ENCODE measurements at places on chromosomes 13 and 19. TPM values are rescaled to one million over a fixed set of nuclear protein-coding genes. Genes with fewer than 3 reads are reported as not detected.
A peak's percentile ranks its signal among the peaks of the same experiment; 100 is the strongest.

GRCh38 chr13:40876020-40876738, 86.8 kb downstream of the SLC25A15 start:
- no peaks in the 10 kb centered on the region for H3K36me3 ChIP-seq
- H3K27me3 ChIP-seq = no peaks in the 10 kb centered on the region
- no peak overlapping the region for H3K27ac ChIP-seq
- H3K4me1 ChIP-seq = no peaks in the 10 kb centered on the region

GRCh38 chr19:407511-408440, 1.2 kb downstream of the C2CD4C start:
- H3K36me3 ChIP-seq = no peaks in the 10 kb centered on the region
- H3K4me1 ChIP-seq = no peaks in the 10 kb centered on the region
- H3K27ac ChIP-seq = no peak overlapping the region
- peaks cover 11% of the 10 kb centered on the region for H3K27me3 ChIP-seq

GRCh38 chr13:113365971-113366588, 2.1 kb upstream of the GRTP1 start:
- H3K4me1 ChIP-seq = no peaks in the 10 kb centered on the region
- no peaks in the 10 kb centered on the region for H3K27me3 ChIP-seq
- H3K4me3 ChIP-seq = no peak overlapping the region
- H3K36me3 ChIP-seq = no peaks in the 10 kb centered on the region

DNA sequence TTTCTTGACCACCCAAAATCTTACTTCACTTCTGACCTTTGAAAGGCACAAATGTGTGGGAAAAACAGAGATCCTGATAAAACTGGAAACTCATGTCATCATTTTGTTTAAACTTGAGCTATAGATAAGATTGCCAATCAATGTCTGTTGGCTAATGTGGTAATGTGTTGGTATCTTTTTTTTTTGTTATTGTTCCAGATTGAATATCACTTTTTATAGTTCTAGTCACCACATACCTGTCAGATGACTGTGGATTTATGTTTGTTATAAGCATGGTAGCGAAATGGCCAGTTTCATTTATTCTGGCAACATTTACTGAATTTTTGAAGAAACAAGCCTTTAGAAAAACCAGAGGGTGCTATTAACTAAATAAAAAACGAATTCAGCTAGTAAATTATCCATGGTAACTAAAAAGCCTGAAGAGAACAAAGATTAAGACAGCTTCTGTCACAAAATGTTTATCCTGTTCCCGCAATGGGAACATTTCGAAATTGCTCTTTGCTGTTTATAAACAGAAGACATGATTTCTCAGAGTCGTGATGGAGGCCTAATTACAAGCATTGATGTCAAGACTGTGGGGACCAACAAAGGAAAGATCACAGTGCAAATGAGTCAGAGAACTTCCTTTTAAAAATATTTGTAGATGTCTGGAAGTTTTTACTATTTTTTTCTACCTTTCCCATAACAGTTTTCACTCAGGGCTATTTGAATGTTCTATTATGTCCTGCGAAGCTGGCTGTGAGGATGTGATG, 82.9 kb upstream of the POSTN start:
- peak overlapping the region; percentile 59 for H3K27ac ChIP-seq
- no peaks in the 10 kb centered on the region for H3K36me3 ChIP-seq
- H3K27me3 ChIP-seq = no peaks in the 10 kb centered on the region
- H3K4me3 ChIP-seq = peak overlapping the region; percentile 32
- peaks cover 11% of the 10 kb centered on the region for H3K4me1 ChIP-seq

DNA sequence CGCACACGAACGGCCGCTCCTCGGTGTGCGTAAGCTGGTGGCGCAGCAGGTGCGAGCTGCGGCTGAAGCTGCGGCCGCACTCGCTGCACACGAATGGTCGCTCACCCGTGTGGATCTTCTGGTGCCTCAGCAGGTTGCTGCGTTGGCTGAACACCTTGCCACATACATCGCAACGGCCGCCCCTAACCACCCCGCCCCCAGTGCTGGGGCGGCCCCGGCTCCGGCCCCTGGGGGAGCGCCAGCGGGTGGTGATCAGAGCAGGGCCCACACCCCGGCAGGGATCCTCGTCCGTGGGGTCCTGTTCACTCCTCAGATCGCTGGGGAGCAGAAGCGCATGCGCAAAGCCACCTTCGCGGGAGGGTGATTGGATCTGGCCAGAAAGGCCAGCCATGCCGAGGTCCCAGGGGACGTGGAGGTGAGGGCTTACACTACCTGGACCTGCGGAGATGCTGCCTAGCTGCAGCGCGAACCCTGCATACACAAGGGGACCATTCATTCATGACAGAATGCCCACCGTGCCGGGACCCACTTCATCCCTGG, 4.7 kb upstream of the UBE2M start:
- no peak overlapping the region for H3K4me3 ChIP-seq
- H3K27ac ChIP-seq = no peak overlapping the region
- peaks cover 10% of the 10 kb centered on the region for H3K36me3 ChIP-seq
- peaks cover 6% of the 10 kb centered on the region for H3K27me3 ChIP-seq
- DNase-seq = peak; percentile 68

GRCh38 chr19:16571283-16571682, 932 bp downstream of the SLC35E1 start:
- peaks cover 48% of the 10 kb centered on the region for H3K36me3 ChIP-seq
- H3K4me1 ChIP-seq = no peaks in the 10 kb centered on the region
- H3K4me3 ChIP-seq = peak overlapping the region; percentile 86
- no peak for DNase-seq

DNA sequence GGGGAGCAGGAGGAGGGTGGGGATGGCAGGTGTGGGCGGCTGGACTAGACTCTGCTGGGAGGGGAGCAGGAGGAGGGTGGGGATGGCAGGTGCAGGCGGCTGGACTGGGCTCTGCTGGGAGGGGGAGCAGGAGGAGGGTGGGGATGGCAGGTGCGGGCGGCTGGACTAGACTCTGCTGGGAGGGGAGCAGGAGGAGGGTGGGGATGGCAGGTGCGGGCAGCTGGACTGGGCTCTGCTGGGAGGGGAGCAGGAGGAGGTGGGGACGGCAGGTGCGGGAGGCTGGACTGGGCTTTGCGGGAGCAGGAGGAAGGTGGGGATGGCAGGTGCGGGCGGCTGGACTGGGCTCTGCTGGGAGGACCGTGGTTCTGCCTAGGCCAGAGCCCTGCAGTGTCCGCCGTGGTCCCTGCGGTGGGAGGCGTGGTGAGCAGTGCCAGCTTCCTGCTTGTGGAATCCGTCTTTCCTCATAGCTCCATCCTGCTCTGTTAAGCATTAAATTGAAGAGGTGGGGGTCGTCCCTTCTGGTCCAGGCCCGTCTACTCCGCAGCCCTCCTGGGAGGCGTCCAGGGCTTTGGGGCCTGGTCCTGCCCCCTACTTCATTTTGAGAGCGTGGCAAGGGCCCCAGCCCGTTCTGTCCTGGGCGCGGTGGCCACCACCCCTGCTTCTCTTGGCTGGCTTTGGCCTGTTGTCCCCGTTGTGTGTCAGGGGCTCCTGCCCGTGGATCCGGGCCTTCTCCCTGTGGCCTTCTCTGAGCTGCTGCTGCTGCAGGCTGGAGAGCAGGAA, 4.7 kb downstream of the SPPL2B start:
- H3K4me1 ChIP-seq = peaks cover 4% of the 10 kb centered on the region
- DNase-seq = no peak
- no peaks in the 10 kb centered on the region for H3K27me3 ChIP-seq
- peaks cover 18% of the 10 kb centered on the region for H3K36me3 ChIP-seq
- H3K27ac ChIP-seq = peak overlapping the region; percentile 70

DNA sequence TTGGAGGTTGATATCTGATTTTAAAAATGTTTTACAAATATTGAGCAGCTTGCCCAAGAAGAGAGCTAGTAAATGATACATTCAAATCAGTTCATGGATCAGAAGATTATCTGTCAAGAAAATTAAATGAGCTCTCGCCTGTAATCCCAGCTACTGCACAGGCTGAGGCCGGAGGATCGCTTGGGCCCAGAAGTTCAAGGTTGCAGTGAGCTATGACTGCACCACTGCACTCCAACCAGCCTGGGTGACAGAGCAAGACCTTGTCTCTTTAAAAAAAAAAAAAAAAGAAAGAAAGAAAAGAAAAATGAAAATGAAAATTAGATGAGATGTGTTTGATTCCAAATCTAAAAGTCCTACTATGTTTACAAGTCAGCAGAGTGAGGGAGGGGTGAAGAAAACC, 2.4 kb downstream of the SPART start:
- H3K36me3 ChIP-seq = no peaks in the 10 kb centered on the region
- H3K27ac ChIP-seq = no peak overlapping the region
- no peak for DNase-seq
- H3K27me3 ChIP-seq = no peaks in the 10 kb centered on the region
- H3K4me1 ChIP-seq = peaks cover 7% of the 10 kb centered on the region

DNA sequence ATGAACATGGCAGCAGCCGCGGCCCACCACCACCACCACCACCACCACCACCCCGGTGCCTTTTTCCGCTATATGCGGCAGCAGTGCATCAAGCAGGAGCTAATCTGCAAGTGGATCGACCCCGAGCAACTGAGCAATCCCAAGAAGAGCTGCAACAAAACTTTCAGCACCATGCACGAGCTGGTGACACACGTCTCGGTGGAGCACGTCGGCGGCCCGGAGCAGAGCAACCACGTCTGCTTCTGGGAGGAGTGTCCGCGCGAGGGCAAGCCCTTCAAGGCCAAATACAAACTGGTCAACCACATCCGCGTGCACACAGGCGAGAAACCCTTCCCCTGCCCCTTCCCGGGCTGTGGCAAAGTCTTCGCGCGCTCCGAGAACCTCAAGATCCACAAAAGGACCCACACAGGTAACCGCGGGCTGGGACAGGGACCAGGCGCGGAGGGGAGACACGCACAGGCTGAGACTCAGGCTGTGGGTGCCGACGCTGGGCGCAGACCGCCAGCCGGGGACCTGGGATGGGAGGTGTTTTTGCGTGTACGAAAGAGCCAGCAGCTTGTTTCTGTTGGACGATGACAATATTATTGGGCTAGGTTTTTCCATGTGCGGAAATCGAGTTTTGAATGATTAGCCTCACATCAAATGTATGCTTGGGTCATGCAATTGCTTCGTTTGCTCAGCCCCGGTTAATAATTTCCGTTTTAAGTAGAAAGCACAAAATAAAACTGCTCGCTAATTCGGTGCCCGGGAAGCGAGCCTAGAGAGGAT, 1.3 kb downstream of the ZIC2 start:
- peaks cover 3% of the 10 kb centered on the region for H3K4me1 ChIP-seq
- peaks cover 48% of the 10 kb centered on the region for H3K36me3 ChIP-seq
- peaks cover 3% of the 10 kb centered on the region for H3K27me3 ChIP-seq

DNA sequence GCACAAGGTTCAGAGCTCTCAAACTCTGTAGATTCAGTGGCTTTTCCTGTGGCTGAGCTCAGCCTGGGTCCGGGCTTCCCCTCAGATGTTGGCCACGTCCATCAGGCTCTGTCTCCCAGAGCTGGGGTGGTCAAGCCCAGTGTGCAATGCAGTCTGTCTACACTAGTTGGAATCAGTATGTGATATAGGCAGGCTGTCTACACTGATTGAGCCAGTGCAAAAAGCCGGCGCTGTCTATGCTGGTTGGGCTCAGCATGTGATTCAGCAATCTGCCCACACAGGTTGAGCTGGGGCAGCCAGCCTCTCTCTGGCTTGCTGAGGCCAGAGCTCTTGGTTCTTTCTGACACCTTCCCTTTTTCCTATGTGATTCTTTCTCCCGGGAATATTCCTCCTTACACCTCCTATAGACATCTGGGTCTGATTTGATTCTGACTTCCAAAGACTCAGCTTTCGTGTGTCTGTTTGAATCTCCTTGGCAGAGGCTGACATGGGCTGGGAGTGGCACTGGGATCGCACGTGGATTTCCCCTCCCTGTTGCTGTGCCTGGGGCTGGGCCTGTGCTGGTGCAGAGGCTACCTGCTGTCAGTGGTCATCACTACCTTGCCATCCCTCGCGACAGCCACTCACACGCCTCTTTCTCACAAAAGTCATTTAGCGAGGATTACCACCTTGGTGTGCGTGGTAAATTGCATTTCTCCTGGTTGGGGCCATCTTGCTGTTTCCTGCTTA, 9.3 kb downstream of the CHST8 start:
- peaks cover 3% of the 10 kb centered on the region for H3K27me3 ChIP-seq
- H3K4me1 ChIP-seq = no peaks in the 10 kb centered on the region
- no peaks in the 10 kb centered on the region for H3K36me3 ChIP-seq
- H3K4me3 ChIP-seq = no peak overlapping the region

DNA sequence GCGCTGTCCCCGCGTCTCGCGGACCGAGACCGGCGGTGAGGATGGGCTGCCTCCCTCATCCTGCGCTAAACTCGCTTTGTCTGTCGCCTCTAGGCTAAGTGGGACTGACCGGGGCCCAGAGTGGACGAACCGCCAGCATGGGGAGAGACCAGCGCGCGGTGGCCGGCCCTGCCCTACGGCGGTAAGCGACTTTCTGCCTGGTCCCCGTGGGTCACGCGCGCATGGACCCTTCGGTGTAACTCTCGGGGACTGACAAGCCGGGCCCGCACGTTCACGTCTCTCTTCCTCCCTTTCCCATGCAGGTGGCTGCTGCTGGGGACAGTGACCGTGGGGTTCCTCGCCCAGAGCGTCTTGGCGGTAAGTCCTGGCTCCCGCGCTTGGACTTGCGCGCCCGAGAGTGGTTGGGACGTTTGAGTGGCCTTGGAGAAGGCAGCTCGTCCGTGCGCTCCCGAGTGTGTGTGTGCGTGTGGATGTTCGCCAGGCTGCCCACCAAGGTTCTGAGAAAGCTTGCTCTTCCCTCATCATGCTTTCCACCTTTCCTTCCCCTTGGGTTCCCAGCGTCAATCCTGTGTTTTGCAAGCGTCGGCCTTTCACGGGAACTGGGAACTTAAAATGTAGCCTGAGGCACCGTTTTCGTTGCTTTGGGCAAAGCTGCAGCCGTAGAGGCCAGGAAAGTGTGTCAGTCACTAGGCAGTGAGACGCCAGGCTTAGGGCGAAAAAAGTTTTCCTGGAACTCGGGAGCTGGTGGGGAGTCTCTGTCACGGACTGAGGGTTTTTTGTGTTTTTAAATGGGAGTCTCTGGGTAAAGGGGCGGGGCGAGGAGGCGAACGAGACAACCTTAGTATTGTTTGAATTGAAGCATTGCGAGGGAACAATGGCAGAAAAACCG, 927 bp downstream of the COL4A2 start:
- DNase-seq = peak; percentile 83
- H3K27me3 ChIP-seq = no peaks in the 10 kb centered on the region
- peaks cover 36% of the 10 kb centered on the region for H3K4me1 ChIP-seq
- H3K27ac ChIP-seq = peak overlapping the region; percentile 20
- peak overlapping the region; percentile 92 for H3K4me3 ChIP-seq
- peaks cover 49% of the 10 kb centered on the region for H3K36me3 ChIP-seq

DNA sequence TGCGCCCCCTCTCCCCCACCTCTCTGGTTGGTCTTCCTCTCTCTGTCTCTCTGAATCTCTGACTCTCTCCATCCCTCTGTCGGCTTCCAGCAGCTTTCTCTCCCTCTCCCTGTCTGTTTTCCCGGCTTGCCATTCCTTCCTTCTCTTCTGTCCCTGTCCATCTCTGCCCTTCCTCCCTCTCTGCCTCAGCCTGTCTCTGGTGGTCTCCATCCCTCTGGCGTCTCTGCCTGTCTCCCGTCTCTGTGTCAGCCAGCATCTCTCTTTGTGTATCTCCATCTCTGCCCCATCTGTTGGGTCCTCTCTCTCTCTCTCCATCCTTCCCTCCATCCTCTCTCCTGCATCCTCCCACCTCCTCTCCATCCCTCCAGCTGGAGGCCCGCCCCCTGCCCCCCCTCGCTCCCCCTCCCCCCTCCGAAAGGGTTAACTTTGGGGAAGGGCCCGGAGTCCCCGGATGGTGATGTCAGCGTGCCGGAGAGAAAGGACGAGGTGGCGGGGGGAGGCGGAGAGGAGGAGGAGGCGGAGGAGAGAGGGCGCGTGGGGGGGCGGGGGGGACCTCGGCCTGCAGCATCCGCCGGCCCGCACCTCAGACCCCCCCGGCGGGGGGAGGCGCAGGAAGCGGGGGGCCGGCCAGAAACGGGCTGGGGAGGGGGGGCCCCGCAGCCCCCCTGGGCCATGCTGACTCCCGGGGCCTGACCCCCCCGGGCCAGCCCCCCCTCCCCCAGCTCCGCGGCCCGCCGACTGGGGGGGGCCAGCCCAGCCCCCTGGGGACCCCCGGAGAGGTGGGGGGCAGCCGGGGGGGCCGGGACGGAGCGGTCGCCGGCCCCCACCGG, at the start of gene BRSK1:
BRSK1 (plus strand) TSS at position 450 of the 830 bp plus-strand sequence. CDS start 446 bp downstream, outside the sequence.
- no peaks in the 10 kb centered on the region for H3K27me3 ChIP-seq
- H3K4me3 ChIP-seq = peak within 1 kb of the TSS; percentile 77
- peaks cover 15% of the 10 kb centered on the region for H3K36me3 ChIP-seq

Gene ATP8B3
- total RNA-seq = 2.3 TPM

Data from endodermal cell (in vitro differentiated cells).